ENCODE measurements at places on chromosomes 6 and 20. TPM values are rescaled to one million over a fixed set of nuclear protein-coding genes. Genes with fewer than 3 reads are reported as not detected.

Gene SOBP
- 3.9 TPM for total RNA-seq

Gene MATN4
- total RNA-seq = not detected

Gene SERPINB1
- 7.0 TPM for total RNA-seq

Gene HRH3
- total RNA-seq = not detected

Gene FILIP1
- 0.52 TPM for total RNA-seq

Gene NUP43
- 12.0 TPM for total RNA-seq

Gene HCRTR2
- total RNA-seq = not detected
